ENCODE measurements at places on chromosomes 16 and 17. TPM values are rescaled to one million over a fixed set of nuclear protein-coding genes. Genes with fewer than 3 reads are reported as not detected.

Gene CIBAR2
- total RNA-seq, result not detected

Gene COX6A2
- total RNA-seq, result 1,338 TPM

Gene CDYL2
- total RNA-seq, result 3.1 TPM

Gene MEFV
- total RNA-seq, result 0.77 TPM

Gene ACSF3
- 20.7 TPM for total RNA-seq

Gene ABCA3
- total RNA-seq, result 7.7 TPM

Gene PTX4
- not detected for total RNA-seq
